Activated CD8-positive, alpha-beta T cell treated with anti-CD3 and anti-CD28 coated beads for 36 hours (primary cell): ENCODE measurements at places on chromosomes 4 and X.

- no peak for DNase-seq
Measured at GRCh38 chr4:160194716-160195115, 1091.8 kb downstream of the RAPGEF2 start.

DNA sequence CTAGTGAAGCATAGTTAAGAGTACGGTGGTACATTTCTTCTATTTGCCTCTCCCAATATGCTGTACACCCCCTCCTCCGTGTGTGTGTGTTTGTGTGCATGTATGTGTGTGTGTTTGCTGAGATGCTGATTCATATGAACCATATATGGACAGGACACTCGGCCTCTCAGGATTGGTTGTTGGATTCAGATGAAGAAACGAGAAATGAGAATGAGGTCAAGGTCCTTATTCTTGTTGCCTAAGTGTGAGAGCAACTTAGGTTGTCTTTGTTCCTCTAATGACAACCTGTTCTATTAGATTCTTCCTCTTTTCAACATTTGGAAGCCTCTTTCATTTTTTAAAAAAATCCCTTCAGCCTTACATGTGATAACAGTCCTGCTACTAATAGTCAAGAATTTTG, 1387.6 kb downstream of the STIM2 start:
- DNase-seq, result no peak

DNA sequence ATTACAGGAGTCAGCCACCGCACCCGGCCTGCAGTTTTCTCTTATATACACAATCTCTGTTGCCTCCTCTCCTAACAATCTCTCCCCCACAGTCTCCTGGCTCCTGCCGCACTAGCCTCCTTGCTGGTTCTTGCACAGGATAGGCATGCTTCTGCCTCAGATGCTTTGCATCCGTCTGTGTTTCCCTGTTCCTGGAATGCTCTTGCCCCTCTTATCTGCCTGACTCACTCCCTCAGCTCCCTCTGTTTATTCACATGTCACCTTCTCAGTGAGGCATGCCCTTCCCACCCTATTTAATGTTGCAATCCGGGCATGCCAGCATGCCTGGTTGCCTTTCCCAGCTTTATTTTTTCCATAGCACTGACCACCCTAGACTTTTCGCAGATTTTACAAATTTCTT, 161.9 kb downstream of the PHF8 start:
- no peak for DNase-seq

DNA sequence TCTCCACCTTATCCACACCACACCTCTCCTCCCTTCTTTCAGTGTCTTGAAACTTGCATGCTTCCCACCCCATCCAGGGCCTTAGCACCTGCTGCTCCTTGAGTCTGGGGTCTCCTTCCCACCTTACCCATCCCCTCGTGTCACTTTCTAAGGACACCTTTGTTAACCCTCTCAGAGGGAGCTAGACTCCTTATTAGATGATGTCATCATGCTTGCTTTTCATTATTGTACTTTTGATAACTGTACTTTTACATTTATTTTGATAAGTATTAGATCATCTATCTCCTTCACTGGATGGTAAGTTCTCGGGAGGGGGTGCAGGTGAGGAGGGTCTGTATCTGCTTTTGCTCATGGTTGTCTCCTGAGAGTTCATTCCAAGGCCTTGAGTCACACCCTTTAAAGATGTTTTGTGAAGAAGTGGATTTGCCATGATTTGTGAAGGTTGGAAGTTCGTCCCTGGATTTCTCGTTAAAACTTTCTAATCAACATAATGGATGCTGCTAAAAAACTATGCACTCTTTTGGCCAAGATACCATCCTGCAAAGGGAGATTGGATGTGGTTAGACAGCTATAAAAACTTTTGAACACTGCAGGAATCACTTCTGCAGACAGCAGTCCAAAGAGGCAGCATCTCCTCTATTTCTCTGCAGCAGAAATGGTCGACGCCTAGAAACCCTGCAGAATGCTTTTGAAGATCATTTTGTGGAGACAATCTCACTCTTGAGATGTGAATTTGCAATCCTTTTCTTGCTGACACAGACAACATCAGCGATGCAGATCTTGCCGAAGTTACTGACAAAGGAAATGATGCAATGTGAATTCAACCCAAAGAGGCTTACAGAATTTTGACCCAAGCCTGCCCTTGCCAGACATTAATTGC, 69.6 kb downstream of the ENPP6 start:
- no peak for DNase-seq

DNA sequence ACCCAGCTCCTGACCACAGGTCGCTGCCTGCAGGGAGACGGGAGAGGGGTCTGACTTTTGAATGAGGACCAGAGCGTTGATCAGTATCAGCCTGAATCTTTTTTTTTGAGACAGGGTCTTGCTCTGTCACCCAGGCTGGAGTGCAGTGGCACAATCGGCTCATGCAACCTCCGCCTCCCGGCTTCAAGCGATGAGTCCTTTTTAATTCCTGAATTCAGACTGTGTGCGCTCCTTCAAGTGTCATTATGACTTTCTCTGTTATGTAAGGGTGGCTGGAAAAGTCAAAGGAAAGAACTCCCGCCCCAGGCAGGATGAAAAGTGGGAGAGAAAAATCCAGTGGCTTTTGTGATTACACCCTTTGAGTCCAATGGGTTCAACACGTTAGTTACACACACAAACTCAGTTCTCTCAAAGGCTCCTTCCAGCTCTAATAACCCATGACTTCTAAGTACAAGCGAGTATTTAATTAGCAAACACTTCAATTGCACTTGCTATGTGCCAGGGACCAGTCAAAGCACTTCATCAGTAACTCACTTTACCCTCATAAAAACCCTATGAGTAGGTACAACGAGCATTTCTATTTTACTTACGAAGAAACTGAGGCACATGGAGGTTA, 44.4 kb downstream of the PDHA1 start:
- no peak for DNase-seq

DNA sequence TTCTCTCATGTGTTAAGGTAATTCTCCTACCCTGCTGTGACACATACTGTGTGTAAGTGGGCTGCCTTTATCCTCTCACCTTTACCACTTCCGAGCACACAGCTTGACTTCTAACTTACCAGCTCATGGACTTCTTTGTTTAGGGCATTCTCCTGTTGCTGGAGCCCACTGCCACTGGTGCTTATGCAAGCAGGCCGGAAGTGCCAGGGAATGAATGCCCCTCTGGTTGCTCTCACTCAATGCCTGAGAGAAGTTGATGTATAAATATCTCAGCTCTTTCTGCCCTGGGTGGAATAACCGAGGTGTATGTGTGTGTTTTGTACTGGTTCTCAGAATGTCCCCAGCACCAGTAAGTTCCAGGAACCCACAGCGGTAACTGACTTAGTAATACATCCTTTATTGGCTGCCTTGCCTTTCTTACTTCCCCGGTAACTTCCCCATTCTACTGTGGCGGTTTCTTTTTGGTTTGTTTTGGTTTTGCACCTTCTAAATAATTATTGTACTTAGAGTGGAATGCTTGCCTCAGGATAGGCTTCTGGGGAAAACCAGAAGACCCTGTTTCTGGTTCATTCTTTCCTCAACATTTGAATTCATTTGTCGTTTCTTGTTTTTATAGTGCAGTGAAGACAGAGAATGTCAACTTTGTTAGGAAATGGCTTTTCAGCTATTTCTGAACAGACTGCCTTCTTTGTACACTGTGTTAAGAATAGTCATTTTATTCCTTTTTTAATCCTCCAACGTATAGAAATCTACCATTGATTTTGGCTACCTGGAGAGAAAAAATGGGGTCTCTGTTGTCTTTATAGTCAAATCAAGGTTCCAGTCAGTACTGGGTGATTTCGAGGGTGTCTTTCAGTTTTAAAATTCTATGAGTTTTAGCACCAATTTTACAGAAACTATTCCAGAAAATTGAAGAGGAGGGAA, 45.4 kb downstream of the CXorf58 start:
- peak; percentile 59 for DNase-seq

DNA sequence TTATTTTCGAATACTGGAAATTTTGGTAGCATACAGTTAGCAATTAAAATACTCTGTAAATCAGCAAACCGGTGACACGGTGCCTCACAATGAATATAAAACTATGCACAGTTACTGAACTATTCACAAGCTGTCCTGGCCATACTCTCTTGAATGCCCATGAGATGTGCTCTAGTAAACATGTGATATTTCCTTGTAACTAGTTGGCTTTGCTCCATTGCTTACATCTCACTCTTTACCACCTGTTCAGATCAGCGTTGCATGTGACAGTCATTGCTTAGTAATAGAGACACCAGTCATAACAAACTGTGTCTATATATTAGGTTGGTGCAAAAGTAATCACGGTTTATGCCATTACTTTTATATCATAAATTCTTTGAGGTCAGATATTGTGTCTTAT, 897.9 kb upstream of the FTHL17 start:
- no peak for DNase-seq

GRCh38 chr4:169270810-169271691, at the start of gene SH3RF1:
TSS of gene SH3RF1 (minus strand) at chr4:169270956. CDS start at chr4:169269212, 1,744 bp downstream.
- DNase-seq, result peak; percentile 33

DNA sequence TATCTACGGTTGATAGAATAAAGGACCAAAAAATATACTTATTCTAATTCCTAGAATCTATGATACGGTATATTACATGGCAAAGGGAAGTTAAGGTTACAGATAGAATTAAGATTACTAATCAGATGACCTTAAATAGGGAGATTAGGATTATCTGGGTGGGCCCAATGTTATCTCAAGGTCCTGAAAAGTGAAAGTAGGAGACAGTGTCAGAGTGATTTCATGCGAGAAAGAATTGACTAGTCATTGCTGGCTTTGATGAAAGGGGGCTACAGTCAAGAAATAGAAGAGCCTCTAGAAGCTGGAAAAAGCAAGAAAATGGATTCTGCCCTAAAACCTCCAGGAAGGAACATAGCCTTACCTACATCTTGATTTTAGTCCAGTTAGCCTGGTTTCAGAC, 176.9 kb upstream of the PPP1R2C start:
- no peak for DNase-seq

- no peak for DNase-seq
Measured at GRCh38 chr4:93710101-93710846, 118.3 kb upstream of the ATOH1 start.

GRCh38 chr4:98203332-98204235, 57.6 kb upstream of the RAP1GDS1 start:
- no peak for DNase-seq

DNA sequence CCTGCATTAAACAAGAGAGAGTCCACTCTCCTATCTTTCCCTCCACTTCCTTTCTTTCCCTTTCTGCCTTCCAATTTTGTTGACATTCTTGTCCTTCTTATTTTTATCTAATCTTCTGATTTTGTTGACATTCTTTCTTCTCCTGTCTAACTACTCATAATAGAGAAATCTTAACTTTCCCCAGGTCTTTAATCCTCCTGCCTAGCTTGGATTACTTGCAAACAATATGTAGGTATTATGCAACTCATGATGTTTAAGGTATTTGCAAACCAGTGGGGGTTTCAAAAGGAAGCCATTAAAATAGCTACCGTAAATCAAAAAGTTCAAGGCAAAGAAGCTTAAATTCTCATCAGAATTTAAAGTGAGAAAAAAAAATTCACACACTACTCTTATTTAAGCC, 53.9 kb downstream of the PROM1 start:
- DNase-seq, result no peak

DNA sequence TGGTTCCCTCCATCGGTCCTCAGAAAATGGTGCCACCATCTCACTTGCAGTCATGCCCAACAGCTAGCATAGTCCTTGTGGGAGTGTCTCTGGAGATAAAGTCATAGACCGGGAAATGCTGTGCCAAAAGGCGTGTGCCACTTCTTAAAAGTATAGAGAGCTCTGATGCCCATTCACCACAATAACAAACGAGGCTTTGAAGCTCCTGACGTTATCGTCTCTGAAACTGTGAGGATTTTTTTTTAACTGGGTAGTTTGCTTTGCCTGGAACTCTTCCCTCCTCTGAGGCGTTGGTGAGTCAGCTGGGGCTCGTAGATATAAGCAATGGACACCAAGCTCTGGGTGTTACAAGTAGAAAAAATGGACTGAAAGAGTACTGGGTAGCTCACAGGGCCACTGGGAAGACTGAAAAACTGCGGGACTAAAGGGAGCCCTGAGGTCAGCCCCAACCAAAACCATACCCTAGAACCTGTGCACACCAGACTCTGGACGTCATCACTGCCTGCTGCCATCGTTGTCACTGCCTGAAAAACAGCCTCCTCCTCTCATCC, 89.4 kb upstream of the TRIM2 start:
- DNase-seq, result peak; percentile 79
